ENCODE measurements at places on chromosomes 1 and 21. TPM values are rescaled to one million over a fixed set of nuclear protein-coding genes. Genes with fewer than 3 reads are reported as not detected.

- DNase-seq: no peak
These were observed 323.7 kb downstream of the PLPP3 start for GRCh38 chr1:56255516-56256152.

AMY2A gene
- not detected for total RNA-seq

GRCh38 chr1:6912518-6912917 is 127.3 kb downstream of the CAMTA1 start:
- DNase-seq: no peak

DNA sequence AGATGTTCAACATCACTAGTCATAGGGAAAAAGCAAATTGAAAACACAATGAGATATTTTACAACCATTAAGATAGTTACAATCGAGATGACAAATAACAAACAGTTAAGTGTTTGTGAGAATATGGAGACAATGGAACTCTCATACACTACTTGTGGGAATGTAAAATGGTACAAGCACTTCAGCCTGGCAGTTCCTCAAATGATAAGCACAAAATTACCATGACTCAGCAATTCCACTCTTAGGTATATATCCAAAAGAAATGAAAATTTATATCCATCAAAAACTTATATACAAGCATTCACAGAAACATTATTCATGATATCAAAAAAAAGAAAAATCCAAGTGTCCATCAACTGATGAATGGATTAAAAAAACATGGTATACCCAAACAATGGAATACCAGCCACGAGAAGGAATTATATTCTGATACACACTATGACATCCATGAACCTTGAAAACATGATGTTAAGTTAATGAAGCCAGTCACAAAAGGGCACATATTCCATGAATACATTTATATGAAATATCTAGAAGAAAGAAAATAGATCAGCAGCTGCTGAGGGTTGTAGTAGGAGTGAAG is 76.4 kb downstream of the EVI5 start:
- no peak for DNase-seq

- peak; percentile 62 for DNase-seq
These were observed 9.2 kb downstream of the SFT2D2 start for GRCh38 chr1:168234846-168235547.

SPRR2B gene
- total RNA-seq: not detected

All from mammary epithelial cell (primary cell).